Suppressor macrophage (primary cell): ENCODE measurements at places on chromosomes 6 and 20.

GRCh38 chr6:104689551-104690205 is 170.0 kb downstream of the HACE1 start:
- no peak for DNase-seq

DNA sequence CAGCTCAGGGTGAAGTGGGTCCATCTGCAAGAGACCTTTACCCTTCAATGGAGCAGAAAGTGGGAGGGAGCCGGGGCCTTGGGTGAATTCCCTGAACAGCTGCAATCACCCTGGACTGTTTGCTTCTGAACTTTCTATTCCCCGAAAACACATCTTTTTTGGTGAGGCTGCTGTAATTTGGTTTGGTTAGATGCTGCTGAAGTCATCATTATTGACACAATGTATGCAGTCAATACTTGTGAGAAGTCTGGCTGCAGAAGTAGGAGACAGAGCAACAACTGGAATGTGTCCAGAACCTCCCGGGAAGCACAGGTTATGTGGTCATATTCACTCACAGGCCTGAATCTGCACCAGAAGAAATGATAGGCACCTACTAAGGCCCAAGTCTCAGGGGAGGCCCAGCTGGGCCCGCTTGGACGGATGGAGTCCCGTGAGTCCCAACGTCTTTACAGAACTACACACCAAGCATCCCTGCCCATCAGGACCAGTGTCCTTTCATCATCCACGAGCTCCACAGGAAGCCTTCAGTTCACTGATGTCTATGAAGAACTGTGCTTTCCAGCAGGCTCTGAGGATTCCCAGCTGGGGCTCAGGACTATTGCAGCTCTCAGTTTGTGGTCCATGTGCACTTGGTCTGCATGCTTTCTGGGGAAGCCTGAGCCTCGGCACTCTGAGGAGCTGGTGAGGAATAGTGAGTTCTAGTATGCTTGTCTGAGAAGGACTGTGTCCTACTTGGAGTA is 177.6 kb downstream of the THBS2 start:
- no peak for DNase-seq

DNA sequence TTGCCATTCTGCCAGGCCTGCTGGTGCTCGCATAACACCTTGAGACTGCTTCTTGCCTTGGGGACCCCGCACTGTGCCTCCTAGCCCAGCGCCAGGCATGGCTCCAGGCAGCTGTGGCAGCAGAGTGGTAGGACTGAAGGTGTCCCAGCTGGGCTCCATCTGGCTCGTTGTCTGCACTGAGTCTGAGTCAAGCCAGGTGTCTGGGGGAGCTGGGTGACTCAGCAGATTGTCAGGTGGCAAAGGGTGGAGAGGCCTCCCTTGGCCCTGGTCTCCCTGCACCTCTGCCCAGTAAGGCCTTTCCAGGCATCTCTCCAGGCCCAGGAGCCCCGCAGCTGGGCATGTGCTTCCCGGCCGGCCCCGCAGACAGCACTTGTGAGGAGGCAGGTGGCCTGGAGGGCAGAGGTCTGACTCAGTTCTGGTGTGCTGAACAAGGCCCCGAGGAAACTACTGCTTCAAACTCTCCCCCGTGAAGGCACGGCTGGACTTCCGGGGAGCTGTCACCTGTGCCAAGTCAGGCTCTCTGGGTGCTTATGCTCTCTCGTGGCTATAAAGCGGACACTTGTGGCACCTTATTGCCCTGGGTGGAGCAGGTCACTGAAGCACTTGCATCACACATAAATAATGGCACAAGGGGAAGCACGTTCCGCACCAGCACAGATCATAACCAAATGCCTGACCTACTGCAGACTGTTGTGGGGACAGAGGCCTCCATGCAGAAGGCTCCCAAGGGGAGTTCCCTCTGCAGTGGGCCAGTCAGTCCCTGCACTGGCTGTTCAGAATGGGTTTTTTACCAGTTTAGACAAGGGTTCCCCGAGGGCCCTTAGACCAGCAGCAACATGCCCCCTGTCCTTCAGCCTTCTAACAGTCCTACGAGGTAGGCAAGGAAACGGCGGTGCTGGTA is 27.5 kb downstream of the FOXC1 start:
- DNase-seq: no peak

DNA sequence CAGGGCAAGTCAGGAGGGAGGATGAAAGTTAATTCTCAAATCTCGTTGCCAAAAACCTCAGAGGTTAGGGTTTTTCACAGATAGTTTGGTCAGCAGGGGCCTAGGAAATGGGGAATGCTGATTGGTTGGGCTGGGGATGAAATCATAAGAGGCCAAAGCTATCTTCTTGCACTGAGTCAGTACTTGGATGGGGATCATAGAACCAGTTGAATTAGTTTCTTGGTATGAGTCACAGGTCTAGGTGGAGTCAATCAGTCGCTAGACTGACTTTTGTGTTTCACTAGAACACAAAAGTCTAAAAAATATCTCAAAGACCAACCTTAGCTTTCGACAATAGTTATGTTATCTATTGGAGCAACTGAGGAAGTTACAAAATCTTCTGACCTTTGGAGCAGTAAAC is 368.5 kb downstream of the TBC1D32 start:
- no peak for DNase-seq

DNA sequence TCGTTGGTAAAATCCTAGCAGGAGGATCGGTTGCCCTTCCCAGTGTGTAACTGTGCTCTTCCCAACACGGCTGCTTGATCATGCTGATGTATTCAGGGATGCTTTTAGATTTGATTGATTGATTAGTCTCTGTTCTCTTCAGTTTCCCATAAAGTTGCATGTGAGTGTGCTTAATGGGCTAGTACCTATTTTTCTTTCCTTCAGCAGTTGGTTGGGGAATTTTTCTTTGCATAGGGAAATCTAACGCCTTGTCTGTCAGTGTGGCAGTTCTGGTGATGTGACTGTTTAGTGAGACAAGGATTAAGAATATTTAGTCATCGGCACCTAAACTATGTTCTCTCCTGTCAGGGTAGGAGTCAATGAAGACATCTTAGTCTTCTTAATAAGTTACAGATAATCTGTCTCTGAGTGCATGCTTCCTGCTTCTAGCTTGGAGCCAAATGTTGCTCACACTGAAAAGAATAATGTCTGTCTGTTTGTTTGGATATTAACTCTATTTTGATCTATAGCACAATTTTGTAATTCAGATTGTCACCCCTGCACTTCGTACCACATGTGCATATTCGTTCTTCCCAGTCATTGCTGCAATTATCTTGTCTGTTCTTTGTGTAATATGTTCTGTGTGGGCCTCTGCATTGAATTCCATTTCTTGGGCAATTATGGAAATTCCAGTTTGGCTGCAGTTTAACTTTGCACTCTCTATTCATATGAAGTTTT is 169.9 kb downstream of the EDN1 start:
- DNase-seq: no peak

GRCh38 chr6:137165375-137166246 is 7.8 kb downstream of the IL22RA2 start:
- DNase-seq: no peak

DNA sequence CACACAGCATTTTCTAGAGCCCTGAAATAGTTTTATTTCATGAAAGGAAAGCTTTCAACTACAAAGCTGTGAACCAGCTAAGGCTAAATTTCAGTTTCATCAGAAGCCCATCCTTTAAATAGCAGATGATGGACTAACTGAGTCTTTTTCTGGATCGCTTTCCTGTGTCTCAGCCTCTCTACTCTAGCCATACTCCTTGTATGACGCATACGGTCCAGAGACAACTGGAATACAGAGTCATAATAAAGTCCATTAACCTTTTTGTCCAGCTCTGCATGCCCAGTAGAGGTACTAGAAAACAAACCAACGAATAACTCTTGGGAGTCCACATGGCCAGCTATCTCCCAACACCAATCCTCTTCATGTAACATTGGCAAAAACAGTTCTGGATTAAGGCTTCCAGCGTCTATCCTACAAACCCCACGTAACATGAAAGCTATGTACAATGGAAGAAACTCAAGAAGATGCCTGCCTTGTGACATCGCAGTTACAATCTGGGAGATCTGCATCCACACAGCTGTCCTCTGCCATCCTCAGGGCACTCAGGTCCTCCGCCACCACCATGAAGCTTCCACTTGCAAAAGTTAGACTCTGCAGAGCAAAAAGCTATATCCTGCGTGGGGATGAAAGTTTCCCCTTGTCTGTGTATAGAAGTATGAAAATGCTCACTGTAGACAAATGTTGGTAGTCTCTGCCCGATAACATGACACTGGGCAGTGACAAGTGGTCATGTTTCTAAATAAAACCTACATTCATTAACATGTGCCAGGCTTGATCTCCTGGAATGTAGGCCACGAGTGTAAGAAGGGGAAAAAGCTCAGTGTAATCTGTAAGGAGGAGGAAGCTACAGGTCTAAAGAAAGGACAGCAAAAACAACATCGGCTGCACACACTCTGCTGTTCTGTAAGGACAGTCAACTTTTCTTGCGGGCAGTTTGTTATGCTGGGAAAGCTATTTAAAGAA is 360.4 kb downstream of the ESR1 start:
- no peak for DNase-seq

GRCh38 chr6:165889636-165890403 is 226.8 kb upstream of the PDE10A start:
- no peak for DNase-seq

GRCh38 chr6:63467247-63467954 is 104.9 kb upstream of the LOC128125822 start:
- no peak for DNase-seq

GRCh38 chr6:112010328-112010727 is 43.6 kb upstream of the CCN6 start:
- no peak for DNase-seq

DNA sequence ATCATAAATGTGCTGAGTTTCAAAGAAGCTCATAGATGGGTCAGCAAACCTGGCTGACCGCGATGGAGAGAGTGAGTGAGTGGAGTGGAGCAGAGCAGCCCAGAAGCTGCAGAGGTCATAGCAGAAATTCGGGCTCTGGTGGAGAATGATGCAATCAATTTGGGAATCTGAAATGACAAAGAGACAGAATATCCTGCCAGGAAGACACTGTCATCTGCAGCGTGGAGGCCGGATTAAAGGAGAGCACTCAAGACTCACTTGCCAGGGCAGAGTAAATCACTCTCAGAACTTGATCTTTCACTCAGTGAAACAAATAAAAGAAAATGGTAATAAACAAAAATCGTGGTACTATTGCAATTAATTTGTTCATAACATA is 109.6 kb upstream of the RREB1 start:
- DNase-seq: no peak

GRCh38 chr6:127403636-127404035 is 55.6 kb downstream of the KIAA0408 start:
- DNase-seq: peak; percentile 17

DNA sequence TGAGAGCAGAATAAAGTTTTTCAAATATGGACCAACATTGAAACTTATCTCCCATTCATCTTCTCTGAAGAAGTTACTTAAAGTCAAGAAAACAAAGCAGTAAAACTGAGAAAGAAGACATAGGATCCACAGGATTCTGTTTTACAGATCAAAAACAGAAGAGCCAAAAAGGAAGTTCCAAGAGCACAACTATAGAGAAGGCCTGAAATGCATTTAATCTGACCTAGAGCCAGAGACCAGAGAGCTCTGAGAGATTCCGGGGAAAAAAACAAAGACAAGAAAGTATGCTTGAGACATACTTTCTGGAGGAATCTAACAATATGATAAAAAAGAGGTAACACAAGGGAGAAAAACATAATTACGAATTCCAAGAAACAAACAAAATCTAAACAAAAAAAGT is 26.1 kb downstream of the SRPK1 start:
- no peak for DNase-seq

DNA sequence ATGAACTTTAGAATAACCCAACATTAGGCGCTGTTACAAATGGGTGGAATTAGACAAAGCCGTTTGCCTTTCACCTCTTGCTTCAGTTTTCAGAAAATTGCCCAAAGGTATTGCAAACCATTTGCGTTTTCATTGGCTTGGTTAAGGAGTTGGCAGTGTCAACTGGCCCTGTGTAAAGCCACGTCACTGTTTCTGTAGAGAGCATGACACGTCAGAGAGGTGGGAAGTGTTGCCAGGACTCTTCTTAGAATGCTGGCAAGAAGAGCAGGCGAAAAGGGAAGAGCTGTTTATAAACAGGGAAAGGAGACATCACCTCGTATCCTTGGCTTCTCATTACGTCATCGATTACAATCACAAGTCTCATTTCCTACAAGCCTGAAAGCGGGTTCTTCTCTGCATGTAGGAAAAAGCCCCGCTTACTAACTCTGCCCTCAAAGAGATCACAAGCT is 4.2 kb upstream of the IRF4 start:
- DNase-seq: peak; percentile 75

DNA sequence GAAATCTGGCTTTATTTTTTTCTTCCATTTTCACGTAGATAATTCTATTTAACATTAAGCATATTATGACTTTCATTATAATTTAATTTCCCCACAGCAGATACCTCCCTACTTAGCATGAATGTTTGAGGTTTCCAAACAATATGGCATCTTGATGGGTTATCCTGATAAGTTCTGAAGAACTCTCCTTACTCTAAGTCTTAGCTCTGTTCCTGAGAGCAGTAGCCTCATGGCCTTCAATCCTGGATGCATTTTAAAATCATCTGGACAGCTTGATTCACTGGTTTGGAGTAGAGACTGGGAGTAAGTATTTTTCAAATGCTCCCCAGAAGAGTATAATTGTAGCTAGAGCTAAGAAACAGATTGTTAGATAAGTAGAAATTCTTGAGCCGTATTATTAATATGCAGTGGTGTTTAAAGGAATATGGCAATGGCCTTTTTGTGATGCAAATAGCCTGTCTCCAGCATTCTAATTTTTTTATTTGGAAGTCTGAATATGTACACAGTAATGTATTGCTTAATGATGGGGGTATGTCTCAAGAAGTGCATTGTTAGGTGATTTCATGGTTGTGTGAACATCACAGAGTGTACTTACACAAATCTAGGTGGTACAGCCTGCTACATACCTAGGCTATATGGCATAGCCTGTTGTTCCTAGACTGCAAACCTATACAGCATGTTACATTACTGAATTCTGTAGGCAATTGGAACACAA is 110.5 kb upstream of the EEF1E1 start:
- DNase-seq: no peak

- DNase-seq: no peak
These were observed 99.5 kb upstream of the BHLHE23 start for GRCh38 chr20:63106108-63106764.

GRCh38 chr6:16901782-16902181 is 140.5 kb upstream of the ATXN1 start:
- peak; percentile 86 for DNase-seq

DNA sequence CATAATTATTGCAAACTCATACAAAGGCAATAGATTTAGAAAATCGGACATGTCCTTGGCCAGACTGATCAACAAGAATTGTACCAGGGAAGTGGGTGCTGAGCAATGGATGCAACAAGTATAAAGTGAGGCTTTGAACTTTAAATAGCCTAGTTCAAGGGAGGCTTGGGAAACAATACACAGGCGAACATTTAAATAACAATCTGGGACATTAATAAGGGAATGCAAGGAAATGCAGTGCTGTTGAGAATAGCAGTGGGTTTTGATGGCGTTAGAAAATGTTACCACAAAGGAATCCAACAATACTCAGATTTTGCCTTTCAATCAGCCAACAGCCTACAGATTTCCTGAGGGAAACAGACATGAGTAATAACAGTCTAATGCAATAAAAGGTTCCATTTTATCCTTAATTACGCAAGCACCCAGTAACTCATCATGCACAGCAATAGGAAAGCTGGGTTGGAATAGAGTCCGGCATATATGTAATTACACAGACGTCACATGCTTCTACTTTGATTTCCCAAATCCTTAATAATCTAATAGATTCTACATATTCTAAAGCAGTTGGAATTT is 134.6 kb downstream of the PHACTR1 start:
- no peak for DNase-seq
